H9 (cell line): ENCODE measurements at places on chromosomes 2 and 18.

DNA sequence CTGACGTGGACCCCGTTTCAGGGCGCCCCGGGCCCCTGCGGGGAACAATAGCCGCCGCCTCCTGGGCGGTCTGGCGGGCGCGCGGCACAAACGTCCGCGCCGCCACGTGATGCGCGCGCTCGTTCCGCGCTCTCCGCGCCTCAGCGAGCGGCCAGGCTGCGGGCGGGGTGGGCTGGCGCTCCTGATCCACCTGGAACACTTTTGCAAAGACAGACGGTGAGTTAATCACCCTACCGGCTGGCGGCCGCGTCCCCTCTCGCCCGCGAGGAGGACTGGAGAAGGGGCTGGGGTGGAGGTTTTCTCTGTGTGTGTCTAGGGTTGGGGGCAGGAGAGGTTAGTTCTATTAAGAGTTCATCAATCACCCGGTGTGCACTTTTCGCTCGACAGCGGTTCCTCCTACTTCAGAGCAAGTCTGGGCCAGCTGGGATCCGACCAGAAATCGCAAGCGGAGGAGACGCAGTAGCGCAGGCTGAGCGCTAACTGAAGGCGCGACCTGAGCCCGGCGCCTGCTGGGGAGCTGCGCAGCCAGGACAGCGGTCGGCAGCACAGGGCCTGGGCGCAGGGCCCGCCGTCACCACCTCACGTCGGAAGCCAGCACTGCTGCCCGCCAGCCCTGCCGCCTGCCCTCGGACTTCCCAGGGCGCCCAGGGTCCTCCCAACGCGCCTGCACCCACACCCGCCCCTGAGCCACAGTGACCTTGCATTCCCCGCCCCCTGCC, 10.3 kb upstream of the HOXD1 start:
- DNase-seq: peak; percentile 64

- no peak for DNase-seq
Observed at GRCh38 chr2:230179907-230180306, 39.9 kb downstream of the SP110 start.

DNA sequence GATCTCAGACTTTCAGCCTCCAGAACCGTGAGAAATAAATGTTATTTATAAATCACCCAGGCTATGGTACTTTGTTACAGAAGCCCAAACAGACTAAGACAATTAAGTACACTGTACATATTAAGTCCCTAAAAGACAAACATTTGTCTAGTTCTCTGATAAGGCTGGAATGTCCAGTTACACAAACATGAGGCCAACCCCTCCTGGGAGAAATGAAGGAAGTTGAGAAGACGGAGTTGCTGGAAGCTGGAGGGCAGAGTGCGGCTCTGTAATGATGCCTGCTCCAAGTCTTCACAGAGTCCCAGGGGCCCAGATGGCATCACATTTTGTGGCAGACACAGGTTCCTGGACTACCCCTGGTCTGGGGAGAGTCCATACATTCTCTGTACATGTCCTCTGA, 79.2 kb upstream of the ST8SIA3 start:
- DNase-seq: no peak

GRCh38 chr2:67828066-67828465, 234.7 kb downstream of the C1D start:
- no peak for DNase-seq

GRCh38 chr2:193222454-193222853, 1027.7 kb upstream of the TMEFF2 start:
- DNase-seq: no peak

DNA sequence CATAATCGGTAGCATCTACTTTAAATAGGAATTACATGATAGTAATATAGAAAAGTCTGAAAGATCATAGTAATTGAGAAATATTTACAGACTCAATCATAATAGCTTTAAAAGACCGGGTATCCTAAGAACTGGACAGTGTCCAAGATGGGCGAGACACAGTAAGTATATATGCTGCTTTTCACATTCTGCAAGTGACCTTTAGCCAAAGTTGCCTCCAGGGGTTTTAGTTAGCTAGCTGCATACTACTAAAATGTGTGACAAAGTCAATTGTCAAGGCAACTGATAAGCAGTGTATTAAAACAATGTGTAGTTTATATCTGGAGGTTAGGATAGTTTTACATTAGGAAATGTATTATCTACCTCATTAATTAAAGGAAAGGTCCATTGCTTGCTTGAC, 24.6 kb downstream of the CD302 start:
- no peak for DNase-seq

DNA sequence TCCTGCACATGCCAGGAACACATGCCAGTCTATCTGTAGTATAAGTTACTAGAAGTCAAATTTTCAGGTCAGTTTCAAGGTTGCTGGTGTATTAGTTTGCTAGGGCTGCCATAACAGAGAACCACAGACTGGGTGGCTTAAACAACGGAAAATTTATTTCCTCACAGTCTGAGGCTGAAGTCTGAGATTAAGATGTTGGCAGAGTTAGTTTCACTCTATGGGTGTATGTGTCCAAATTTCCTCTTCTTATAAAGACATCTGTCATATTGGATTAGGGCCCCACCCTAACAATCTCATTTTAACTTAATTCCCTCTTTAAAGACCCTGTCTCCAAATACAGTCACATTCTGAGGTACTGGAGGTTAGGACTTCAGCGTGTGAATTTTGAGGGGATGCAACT, 26.5 kb downstream of the B3GNT7 start:
- DNase-seq: no peak

DNA sequence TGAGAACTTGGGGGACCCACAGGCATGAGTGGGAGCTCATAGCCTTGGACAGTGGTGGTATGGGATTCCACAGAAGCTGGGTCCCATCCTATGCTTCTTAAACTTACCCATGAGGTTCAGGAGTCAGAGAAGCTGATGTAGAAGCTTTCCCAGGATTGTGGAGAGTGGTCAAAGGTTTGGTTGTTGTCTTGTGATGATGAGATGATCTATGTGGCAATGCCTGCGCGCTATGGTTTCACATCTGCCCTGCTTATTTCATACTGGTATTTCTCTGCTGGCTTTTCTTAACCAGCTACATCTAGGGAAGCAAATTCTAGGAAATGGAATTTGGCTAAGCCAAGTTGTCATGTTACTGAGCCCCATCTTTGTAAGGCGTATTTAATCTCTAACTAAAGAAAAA, 168.6 kb downstream of the ZNF407 start:
- DNase-seq: no peak

DNA sequence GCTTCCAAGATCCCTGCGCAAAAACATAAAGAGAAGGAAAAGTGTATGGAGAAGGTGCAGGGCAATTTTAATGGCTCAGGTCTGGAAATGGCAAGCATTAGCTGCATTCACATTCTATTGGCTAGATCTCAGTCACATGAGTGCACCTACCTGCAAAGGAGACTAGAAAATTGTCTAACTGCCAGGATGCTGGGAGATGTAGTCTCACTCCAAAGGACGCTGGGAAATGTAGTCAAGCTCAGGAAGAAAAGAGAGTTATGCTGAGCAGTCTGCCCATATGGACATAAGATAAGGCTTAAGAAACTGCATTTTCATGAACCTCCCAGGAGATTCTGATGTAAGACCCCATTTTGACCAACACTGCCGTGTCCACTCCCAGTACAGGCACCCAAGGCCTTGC, 9.5 kb upstream of the KLHL29 start:
- no peak for DNase-seq

GRCh38 chr2:37706334-37707183, 35.1 kb upstream of the CDC42EP3 start:
- no peak for DNase-seq

- DNase-seq: no peak
Observed at GRCh38 chr2:235433860-235434259, 60.0 kb upstream of the AGAP1 start.
